ENCODE measurements at places on chromosomes 11 and 22.

GRCh38 chr11:38582151-38582550 is 1984.1 kb upstream of the RAG2 start:
- no peak for DNase-seq

- DNase-seq: peak; percentile 90
These were observed 141.2 kb upstream of the TIMP3 start for GRCh38 chr22:32660292-32660691.

GRCh38 chr11:61564936-61565696 is 15.8 kb downstream of the SYT7 start:
- DNase-seq: no peak

DNA sequence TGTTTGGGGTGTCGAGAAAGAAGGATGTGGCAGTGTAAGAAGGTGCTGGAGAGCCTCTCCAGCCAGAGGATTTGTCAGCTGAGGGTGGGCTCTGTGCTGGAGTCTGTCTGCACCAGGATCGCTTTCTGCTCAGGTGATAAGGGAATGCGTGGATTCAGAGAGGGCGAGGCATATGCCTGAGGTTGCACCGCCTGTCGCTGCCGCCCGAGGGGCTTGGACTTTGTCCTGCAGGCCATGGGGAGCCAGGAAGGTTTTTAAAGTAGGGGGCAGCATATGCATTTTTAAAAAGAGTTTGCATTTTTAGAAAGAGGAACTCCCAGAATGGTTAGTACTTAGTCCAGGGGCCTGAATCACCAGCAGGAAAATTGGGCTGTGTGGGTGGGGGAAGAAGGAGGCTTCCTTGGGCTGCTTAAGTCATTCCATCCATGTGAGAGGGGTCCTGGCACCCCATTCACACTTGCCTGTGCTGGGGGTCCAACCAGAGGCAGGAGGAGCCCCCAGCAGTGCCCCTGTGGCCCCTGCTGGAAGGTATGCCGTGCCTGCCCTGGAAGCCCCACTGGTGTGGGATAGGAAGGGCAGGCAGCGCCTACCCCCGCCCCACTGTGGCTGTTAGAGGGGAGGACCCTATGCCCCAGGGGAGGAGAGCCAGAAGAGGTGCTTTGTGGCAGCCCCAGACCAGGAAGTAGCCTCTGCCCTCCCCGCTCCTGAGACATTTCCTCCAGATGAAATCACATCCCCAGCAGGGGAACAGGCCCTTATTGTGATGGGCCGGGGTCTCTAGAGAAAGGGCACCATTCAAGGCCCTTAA is 35.8 kb upstream of the MYRF start:
- DNase-seq: no peak

- DNase-seq: no peak
These were observed 314.6 kb downstream of the BLID start for GRCh38 chr11:121801394-121801748.

GRCh38 chr11:109241988-109242536 is 179.9 kb upstream of the C11orf87 start:
- DNase-seq: peak; percentile 5

DNA sequence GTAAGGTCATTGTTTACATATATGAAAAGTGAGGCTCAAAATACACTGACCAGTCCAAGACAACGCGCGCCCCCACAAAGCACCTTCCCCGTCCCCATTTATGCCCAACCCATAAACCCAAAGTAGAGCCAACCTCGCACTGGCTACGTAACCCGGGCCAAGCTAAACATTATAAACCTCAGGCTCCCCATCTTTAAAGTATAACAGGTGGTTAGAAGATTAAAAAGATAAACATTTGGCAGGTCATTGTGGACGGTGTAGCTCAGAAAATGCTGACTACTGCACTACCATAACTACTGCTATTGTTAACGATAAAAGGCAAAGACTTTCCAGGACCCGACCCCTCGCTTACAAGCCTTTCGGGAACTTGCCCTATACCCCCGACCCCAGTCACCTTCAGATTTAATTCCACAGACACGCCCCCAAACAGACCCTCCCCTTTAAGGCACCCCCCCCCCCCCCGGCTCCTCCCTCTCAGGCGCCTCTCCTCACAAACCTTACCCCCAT is 470 bp downstream of the NUMA1 start:
- DNase-seq: peak; percentile 10

DNA sequence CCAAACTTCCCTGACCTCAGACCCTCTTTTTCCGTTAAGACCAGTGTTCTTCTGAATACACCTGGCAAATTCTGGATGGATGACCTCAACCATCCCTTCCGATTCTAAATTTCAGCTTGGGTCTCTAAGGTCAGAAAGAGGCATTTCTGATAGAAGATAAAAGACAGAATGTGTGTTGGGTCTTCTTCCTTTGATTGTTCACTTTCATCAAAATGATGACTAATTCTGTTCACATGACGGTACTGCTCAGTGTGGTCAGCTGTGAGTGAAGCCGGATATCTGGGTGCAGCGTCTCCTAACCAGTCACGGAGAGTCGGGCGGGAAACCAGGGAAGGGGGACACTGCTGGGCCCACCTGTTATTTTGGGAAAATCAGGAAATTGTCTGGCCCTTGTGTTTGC is 151.6 kb upstream of the NAV2 start:
- no peak for DNase-seq

GRCh38 chr11:62753736-62754603 is at the start of gene ZBTB3:
ZBTB3 (minus strand) TSS chr11:62754160; CDS start chr11:62753664, 496 bp downstream.
- DNase-seq: peak; percentile 100

- DNase-seq: no peak
These were observed 197.7 kb downstream of the CASP12 start for GRCh38 chr11:104700609-104701008.

DNA sequence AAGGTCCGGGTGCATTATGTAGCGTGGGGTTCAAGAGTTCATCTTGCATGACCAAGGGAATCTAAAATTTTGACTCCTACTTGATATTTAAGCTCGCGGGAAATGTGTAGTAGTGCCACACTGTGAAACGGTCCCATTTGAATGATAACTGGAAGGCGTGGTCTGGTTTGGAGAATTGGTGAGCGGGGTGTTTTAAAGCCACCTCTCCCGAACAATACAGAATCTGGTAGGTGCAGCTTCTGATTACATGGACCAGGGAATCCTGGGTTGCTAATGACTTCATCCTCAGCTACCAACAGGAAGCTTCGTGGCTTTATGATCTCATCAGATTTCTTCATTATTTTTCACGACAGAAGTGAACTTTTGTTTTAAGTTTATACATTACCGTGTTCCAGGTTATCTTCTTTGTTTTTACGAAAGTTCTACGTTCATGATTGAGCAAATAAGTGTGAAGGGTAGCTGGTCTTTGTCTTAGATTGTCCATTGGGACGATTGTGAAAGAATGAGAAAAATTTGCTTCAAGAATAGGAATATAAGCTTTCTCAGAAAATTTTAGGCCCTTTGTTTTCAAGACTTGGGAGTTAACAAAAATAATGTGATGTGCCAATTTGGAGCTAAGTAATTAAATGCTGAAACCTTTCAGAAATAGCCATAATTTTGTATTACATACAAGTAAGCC is 1.7 kb downstream of the QSER1 start:
- peak; percentile 76 for DNase-seq

GRCh38 chr11:115202074-115202473 is 302.1 kb downstream of the CADM1 start:
- no peak for DNase-seq

GRCh38 chr22:17627961-17628405 is 566 bp downstream of the ATP6V1E1 start:
- peak; percentile 8 for DNase-seq

DNA sequence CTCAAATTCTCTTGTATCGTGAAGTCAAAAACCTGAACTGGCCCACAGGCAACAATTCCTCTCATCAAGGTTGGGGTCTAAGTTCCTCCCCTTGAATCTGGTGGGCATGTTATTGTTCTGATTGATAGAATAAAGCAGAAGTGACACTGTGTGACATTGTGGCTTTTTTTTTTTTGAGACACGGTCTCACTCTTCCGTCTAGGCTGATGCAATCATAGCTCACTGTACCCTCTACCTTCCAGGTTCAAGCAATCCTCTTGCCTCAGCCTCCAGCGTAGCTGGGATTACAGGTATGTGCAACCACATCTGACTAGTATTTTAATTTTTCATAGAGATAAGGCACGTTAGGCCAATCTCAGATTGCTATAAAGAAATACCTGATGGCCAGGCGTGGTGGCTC is 8.9 kb upstream of the PELI3 start:
- DNase-seq: no peak

- DNase-seq: peak; percentile 50
These were observed 70.7 kb upstream of the AKIP1 start for GRCh38 chr11:8839957-8840945.

GRCh38 chr11:126115127-126115495 is 52.4 kb upstream of the CDON start:
- no peak for DNase-seq

- DNase-seq: no peak
These were observed 184.9 kb downstream of the BLID start for GRCh38 chr11:121931121-121931520.

DNA sequence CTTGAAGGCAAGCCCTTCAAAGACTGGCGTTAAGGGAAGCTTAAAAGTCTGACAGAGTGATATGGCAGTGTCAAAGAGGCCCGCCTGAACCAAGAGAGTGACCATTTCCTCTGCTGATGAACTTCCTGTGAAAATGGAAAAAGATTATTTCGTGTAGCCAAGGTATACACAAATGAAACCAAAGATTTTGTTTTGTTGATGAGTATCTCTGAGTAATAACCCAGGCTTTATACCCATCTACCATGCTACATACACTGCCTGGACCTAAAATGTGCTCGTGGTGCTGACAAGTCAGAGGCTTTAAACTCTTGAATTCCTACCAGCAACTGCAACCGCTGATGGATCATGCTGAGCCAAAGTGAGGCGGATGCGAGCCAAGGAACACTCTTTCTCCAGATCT is 21.0 kb upstream of the FNBP4 start:
- DNase-seq: no peak

GRCh38 chr11:46336563-46337180 is 10.6 kb upstream of the DGKZ start:
- no peak for DNase-seq

- DNase-seq: no peak
These were observed 9.7 kb downstream of the CD5 start for GRCh38 chr11:61111786-61112517.

- peak; percentile 52 for DNase-seq
These were observed 1.8 kb downstream of the ALKBH8 start for GRCh38 chr11:107563702-107564101.

- DNase-seq: no peak
These were observed 31.8 kb upstream of the FCHSD2 start for GRCh38 chr11:73173755-73174494.

GRCh38 chr11:1640076-1640946 is 10.7 kb downstream of the KRTAP5-5 start:
- peak; percentile 87 for DNase-seq

GRCh38 chr11:60887556-60887955 is 18.8 kb downstream of the PRPF19 start:
- peak; percentile 77 for DNase-seq

- DNase-seq: no peak
These were observed 21.2 kb downstream of the PACSIN2 start for GRCh38 chr22:42993651-42994275.

DNA sequence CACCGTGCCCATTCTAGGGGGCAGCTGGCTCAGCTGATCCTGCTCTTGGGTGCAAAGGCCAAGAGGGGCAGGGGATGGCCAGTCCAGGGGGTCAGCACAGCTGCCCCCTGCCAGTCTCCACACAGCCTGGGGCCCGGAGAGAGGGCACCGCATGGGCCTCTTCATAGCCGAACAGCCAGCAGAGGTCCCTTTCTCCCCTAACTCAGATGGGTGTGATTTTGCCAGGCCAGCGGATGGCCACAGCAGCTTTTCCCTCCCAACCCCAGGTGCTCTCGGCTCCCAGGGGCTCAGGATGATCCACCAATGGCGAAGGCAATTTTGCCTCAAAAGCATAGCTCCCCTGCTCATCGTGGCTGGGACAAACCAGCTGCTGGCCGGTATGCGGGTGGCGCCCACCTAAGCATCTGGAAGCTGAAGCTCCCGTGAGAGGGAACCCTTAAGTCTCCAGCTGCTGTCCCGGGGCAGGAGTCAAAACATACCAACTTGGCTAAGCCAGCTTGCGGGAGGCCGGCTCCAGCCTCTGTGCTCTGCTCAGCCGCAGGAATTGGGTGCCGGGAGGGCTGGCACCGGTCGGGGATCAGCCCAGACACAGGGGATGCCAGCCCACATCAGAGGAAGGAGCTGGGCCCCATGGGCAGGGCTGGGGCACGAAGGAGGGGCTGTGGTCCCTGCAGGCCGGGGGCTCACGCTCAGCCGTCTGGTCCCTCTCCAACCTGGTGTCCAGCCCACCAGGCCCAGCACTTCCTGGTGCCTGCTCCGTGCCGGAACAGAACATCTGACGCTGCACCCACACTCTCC is 30.5 kb upstream of the GNB1L start:
- no peak for DNase-seq

GRCh38 chr11:106305458-106305857 is 228.0 kb downstream of the AASDHPPT start:
- DNase-seq: no peak

GRCh38 chr11:124751741-124752470 is at the start of gene VSIG2:
VSIG2 (minus strand) TSS chr11:124752255; CDS start chr11:124752137, 118 bp downstream.
- no peak for DNase-seq

DNA sequence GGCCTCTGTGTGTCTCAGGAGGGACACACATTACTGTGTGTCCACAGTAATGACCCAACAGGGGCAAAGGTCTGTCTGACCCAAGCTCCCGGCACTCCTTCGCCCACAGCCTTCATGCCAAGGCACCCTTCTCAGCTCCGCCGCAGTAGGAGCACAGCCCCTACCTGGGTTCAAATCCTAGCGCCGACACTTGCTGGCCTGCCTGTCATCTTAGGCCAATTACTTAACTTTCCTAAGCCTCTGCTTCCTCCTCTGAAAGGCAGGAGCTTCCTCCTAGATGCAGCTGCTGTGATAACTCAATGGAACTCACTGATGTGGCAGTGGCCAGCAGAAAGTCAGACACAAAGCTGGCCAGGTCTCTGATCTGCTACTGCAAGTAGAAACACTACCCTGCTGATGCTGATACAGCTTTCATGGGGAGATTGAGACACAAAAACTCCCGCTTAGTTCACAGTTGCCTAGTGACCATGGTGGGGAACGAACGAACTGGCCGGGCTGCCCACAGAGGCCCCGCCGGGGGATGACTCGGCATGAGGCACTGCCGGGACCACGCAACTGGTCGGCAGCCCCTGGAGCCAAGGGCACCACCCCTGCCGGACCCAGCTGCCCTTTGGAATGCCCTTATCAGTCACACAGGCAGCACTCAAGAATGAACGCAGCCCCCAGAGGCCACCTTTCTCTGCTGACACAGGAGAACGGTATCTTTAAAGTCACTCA is 8.1 kb downstream of the EHD1 start:
- no peak for DNase-seq

DNA sequence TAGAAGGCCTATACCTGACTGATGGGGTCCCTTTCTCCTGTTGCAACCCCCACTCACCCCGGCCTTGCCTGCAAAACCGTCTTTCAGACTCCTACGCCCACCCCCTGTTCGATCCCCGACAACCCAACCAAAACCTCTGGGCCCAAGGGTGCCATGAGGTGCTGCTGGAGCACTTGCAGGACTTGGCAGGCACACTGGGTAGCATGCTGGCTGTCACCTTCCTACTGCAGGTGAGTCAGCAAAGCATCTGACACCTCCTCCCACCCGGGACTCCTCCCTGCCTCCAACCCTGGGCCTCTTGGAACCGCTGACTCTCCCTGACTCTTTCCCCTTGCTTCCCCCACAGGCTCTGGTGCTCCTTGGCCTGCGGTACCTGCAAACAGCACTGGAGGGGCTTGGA is 1.2 kb downstream of the ROM1 start:
- no peak for DNase-seq

GRCh38 chr22:24526191-24526590 is 28.7 kb downstream of the GUCD1 start:
- no peak for DNase-seq

- DNase-seq: no peak
These were observed 6.6 kb upstream of the ZFTA start for GRCh38 chr11:63775191-63775590.

All from GM23338 (cell line).